HepG2 (cell line): ENCODE measurements at places on chromosomes 3 and 15. TPM values are rescaled to one million over a fixed set of nuclear protein-coding genes. Genes with fewer than 3 reads are reported as not detected.

Gene NPAP1
- not detected in 2 replicates for total RNA-seq

Gene PCOLCE2
- total RNA-seq: 1.1 and 2.0 TPM in 2 replicates

Gene CPB1
- not detected in 2 replicates for total RNA-seq

Gene TMEM158
- total RNA-seq: 0.13 TPM in 1 of 2 replicates, not detected in the other

Gene CLDN11
- total RNA-seq: 2.9 and 4.9 TPM in 2 replicates

Gene KCNAB1
- not detected in 2 replicates for total RNA-seq

Gene RPL4
- 3,630 and 4,972 TPM in 2 replicates for total RNA-seq

Gene HGD
- 265 and 319 TPM in 2 replicates for total RNA-seq

Gene DOCK3
- not detected in 2 replicates for total RNA-seq

Gene CTXND1
- total RNA-seq: 2.1 and 2.5 TPM in 2 replicates

Gene RTP1
- not detected in 2 replicates for total RNA-seq

Gene CCDC71
- total RNA-seq: 13.3 and 14.3 TPM in 2 replicates

Gene KPNA1
- total RNA-seq: 30.0 and 49.7 TPM in 2 replicates

Gene SIAH2
- 71.8 and 79.5 TPM in 2 replicates for total RNA-seq

Gene CERS3
- total RNA-seq: not detected in 2 replicates

Gene NLGN1
- not detected in 2 replicates for total RNA-seq
